Inflammatory macrophage (primary cell): ENCODE measurements at places on chromosomes 7 and 10.

DNA sequence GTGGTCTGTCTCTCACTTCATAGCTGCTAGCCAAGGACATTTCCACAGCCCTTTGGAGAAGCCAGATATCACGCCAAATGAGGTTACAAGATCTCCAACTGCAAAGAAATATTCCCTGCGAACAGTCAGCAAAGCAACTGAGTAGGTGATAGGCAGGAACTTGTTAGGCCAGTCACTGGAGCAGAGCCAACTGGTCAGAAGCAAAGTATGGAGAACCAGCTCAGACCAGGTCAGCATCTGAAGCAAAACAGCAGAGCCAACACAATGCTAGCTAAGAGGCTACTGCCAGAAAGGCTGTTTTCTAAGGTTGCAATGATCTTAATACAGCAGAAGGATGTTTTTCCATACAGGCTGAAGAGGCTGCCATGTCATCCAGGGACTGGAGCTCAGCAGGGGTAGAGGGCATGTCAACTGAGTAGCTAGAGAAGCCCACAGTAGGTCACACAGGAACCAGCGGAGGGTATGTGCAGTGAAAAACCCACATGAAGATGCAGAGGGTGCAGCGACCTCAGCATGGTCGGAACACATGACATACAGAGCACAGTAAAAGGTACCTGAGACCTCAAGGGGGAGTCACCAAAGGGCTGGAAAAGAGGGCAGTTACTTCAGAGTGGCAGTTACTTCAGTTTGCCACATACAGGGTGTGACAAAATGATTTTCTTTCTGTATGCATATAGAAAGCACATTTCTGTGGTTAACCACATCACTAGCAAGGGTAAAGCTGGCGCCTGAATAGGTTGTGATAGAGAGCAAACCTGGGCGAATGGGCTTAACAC lies 8.9 kb downstream of the SEC31B start:
- no peak for DNase-seq

DNA sequence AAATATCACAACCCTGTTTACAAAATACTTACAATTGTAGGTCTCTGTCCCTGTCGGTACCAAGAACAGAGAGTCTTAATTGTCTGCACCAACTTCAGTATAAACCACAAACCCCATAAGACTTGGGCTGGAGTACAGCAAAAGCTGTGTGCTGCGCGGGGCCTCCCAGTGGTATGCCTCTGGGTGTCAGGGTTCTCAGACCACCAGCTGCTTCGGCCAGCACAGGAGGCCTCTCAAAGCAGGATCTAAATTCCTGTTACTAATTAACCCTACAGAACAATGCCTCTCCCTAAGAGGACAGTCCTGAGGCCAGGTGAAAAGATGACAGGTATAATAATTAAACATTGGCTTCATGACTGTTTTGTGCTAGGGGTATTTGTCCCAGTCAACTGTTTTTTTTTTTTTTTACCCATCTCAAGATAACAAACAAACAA lies 957 bp upstream of the SVIL start:
- no peak for DNase-seq

DNA sequence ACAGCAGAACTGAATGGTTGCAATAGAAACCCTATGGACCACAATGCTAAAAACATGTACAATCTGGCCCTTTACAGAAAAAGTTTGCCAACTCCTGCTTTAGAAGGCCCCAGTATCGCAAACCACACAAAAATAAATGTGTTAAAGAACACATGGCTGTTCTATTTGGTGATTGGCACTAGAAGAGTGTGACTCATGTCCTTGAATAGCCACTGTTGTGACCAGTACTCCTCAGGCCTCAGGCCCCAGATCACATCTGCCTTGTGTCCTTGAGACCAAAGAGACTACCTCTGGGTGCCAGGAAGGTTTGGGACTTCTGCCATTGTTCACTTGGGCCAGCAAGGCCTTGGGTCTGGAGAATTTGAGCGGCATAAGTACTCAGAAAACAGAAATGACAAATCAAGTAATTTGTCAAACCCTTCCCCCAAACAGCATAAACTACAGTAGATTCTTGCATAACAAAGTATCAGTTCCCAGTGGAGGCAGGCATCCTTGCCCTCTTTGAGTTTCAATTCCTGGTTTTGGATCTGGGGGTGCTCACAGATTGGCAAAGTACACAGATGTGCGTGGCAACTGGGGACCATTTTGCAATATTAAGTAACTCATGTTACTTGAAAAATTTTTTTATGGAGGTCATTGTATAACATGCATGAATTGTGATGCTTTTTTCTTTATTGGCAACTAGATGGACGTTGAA lies 50.2 kb downstream of the MTURN start:
- peak; percentile 95 for DNase-seq

- DNase-seq, result no peak
Measured at GRCh38 chr7:43044511-43044910, 67.9 kb upstream of the HECW1 start.
